Retina (tissue), 1 donor: ENCODE measurements at places on chromosomes 5 and 9.
A peak's percentile ranks its signal among the peaks of the same experiment; 100 is the strongest.

DNA sequence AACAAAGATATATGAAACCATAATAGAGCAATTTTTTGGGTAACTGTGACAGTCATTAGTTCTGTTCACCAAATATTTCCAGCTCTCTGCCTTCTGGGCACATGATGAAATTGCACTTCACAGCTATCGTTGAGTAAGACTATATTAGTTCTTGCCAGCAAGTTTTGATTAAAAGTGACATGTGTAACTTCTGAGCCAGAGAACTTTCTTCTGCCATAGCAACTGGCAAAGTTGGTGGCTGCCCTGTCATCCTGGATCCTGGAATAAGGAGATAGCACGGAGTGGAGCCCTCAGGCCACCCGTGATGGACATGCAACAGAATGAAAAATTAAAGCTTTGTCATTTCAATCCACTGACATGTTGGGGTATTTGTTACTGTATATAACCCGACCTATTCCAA, 194.4 kb upstream of the VCAN start:
- peak; percentile 6 for DNase-seq

GRCh38 chr5:76535577-76535976, 87.6 kb downstream of the F2RL2 start:
- DNase-seq = no peak

- no peak for DNase-seq
Measured at GRCh38 chr9:16591092-16591491, 279.4 kb downstream of the BNC2 start.

DNA sequence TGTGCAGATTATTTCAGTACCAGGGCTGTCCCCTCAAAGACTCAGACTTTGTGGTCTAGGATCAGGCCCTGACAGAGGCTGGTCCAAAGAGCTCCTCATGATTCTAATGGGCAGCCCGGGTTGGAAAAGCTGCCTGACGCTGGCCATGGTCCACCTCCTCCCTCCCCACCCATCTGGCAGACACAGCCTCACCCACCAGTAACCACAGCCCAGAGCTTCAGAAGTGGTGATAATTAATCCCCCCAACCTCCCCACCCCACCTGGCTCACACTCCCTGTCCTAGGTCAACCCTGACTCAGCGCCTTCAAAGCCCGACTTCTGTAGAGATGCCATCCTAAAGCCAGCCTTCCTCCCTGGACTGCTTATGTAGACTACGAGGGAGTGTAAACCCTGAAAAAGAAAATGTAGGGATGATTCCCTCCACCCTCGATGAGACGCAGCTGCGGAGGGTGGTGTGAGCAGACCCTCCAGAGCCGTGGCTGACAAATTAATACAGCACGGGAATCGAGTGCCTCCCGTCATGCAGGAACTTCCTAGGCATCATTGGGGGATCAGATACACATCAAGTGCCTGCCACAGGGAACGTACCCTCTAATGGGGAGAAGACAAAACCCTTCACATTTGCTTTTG, 7.0 kb downstream of the UBE2QL1 start:
- DNase-seq = no peak
